Mesothelial cell of epicardium (in vitro differentiated cells): ENCODE measurements at places on chromosomes 7 and 10.

GRCh38 chr7:68224041-68224741 is 1227.6 kb downstream of the TYW1 start:
- no peak for DNase-seq

DNA sequence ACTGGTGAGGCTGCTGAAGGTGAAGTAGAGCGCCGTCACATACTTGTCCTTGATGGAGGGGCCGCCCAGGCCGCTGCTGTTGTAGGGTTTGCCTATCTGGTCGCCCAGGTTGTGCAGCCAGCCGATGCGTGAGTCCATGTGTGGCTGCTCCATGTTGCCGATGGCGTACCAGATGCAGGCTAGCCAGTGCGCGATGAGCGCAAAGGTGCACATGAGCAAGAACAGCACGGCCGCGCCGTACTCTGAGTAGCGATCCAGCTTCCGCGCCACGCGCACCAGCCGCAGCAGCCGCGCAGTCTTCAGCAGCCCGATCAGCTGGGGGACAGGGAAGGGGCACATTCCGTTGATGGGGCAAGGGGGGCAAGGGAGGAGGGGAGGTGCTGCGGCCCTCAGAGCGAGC is 26.6 kb downstream of the KCNH2 start:
- DNase-seq = no peak

DNA sequence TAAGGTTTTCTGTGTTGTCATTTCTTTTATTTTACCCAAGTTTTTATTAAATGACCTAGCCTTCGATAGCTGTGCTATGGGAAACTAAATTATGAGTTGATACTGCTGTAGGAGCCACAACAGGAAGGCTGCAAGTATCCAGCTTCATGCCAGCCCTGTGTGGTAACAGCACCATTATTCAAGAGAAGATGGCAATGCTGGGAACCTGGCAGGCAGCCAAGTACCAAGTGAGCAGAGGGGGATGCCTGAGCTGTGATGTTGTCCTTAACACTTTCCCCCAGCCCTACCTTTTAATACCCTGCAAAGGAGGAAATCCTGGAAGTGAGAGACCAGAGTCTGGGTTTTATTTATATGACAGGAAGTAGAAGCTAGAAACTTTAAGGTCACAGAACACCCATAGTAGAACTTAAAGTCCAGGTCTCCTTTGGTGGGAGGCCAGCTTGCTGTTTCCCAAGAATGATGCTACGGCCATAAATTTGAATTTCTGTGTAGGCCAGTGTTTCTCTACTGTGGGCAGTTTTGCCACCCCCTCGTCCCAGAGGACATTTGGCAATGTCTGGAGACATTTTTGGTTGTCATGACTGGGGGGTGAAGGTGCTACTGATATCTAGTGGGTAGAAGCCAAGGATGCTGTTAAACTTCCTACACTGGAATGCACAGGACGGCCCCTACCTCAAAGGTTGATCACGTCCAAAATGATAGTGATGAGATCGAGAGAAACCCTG is 9.2 kb upstream of the ATXN7L1 start:
- DNase-seq = no peak

DNA sequence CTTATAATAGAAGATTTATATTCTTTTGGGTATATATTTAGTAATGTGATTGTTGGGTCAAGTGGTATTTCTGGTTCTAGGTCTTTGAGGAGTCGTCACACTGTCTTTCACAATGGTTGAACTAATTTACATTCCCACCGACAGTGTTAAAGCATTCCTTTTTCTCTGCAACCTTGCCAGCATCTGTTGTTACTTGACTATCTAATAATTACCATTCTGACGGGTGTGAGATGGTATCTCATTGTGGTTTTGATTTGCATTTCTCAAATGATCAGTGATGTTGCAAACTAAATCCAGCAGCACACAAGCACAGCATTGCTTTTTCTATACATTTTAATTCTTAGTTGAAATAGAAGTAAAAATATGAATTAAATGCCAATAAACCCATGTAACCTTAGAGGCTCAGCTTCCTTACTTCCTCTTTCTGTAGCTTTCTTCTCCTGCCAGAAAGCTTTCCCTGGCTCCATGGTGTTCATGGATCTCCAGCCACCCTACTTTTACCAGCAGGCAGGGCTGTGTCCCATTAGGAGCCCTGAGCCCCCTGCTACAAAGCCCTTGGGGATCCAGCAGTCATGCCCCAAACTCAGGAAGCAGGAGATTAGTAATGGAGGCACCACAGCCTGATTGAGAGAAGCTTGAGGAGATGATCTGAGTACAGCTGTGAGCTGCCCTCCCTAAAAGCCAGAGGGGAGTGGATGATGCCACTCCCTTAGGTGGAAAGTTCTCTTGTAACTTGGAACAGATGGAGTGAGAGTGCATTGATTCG is 158.6 kb downstream of the TMEM178B start:
- no peak for DNase-seq

DNA sequence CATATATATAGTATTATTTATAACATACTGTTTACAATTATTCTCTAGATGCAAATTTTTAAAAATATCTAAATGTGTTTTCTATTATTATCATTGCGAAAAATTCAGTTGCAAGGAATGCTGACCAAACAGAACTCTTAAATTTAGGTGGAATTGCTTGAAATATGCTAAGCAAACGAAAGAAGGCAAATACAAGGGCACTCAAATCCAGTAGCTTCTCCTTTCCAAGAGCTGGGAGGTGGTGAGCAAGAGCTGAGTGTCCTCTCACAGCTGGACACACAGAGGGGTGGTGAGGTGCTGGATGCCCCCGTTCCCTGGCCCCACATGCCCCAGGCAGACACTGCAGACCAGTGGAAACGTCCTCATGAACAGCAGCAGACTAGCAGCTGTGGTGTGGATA is 166.0 kb downstream of the TAX1BP1 start:
- no peak for DNase-seq

GRCh38 chr10:59098831-59099452 is 77.5 kb upstream of the PHYHIPL start:
- no peak for DNase-seq

DNA sequence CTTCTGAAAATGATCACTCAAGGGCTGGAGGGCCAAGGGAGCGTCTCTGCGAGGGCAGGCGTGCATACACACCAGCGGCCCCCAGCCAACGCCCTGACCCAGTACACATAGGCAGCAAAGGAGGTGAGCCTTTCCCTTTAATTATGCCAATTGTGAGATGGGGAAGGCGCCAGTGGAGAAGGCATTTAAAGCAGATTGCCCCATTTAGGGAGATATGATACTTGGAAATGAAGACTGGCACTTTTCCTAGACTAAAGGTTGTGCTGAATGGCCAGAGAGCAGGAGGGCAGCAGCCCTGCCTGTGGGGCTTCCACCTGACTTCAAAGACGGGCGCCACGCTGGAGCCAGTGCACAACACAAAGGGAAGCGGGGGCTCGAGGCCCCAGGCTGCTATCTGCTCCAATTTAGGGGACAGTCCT is 24.1 kb downstream of the HIPK2 start:
- no peak for DNase-seq

GRCh38 chr7:99971242-99971641 is 4.6 kb downstream of the AZGP1 start:
- no peak for DNase-seq

- no peak for DNase-seq
Measured at GRCh38 chr7:79872176-79872575, 262.5 kb upstream of the GNAI1 start.

DNA sequence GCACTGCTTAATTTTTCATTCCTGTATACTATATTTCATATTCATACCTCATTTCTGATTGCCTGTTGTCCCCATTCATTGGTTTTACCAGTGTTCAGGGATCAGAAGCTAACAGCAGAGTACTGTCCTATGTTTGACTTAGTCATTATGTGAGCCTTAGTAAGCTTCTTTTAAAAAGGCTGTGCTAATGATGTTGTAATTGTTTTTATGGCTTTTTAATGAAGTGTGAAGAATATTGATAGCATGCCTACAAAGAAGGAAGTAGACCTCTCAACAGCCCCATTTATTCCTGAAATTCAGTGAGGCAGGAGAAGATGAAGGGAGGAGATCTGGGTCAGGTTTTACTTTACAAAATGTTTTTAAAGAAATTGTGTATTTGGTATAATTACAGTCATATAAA is 61.7 kb downstream of the AGK start:
- DNase-seq = no peak

GRCh38 chr10:75408911-75409885 is 7.6 kb upstream of the ZNF503 start:
- DNase-seq = peak; percentile 45

DNA sequence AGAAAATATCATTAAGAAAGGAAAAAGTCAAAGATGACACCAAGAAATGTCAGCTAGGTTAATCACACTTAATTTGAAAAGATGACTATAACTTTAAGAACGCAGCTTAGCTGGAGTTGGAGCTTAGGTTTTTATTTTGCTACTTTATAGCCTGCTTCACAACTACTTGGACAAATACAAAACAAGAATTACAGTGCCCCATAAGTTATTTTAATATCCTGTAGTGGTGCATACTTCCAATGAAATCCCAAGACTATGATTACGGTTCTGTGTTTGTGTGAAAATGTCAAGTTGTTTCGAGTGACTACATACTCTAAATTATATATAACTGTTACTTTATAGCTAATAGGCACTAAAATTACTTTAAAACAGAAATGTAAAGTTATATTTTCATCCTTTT is 244.6 kb upstream of the MGMT start:
- no peak for DNase-seq

GRCh38 chr10:103578782-103579382 is 85.4 kb downstream of the NEURL1 start:
- no peak for DNase-seq
